ENCODE measurements at places on chromosomes 6 and 20.
A peak's percentile ranks its signal among the peaks of the same experiment; 100 is the strongest.

DNA sequence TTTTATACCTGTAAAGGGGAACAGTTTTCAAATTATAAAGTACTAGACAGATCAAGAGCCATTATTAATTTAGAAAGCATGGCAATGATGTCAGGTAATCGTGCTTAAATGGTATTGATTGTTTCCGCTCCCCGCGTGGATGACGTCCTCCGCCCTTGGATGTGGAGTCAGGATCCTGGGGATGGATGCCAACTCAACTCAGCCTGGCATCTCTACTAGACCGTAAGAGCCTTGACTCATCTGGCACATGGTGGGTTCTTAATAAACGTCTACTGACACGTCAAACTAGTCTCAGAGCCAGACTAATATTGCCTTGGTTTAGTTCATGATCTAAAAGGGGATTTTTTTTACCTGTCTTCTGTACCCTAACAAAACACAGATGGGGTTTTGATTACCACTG lies 80.2 kb downstream of the LRFN2 start:
- no peak for DNase-seq

DNA sequence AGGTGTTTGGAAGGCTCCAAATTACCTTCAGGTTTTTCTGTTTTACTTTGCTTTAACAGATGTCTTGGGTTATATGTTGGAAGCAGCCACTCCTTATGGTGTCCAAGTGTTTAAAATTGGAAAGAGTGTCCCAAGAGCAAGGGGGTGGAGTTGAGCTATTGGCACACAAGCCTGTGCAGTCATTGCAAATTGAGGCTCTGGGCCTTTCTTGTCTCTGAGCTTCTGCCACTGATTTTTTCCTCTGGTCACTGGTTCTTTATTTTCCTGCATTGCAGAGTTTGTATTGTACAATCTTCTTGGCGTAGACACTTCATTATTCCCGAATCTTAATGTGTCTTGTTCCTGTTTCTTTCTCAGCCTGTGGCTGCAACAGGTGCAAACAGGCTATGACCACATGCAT lies 598.8 kb downstream of the RNF144B start:
- DNase-seq: no peak

- no peak for DNase-seq
Measured at GRCh38 chr6:44561832-44562665, 174.5 kb downstream of the CDC5L start.

- DNase-seq: no peak
Measured at GRCh38 chr6:149815788-149816187, 48.4 kb downstream of the LRP11 start.

DNA sequence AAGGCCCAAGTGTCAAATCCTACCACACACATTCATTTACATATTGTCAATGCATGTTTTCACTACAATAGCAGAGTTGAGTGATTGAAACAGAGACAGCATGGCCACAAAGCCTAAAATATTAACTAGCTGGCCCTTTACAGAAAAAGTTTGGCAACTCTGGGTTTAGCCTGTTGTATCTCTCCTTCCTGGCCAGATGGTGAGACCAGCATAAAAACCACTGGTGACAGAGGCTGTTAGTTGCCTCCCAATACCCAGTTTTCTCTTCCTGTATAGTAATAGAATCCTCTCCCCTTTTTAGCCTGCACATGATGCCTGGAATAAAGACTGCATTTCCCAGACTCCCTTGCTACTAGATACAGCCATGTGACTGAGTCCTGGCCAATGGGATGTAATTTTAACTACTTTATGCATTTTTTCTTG lies 100.0 kb upstream of the TAB2 start:
- DNase-seq: no peak

GRCh38 chr6:90820436-90820835 lies 233.6 kb upstream of the MAP3K7 start:
- DNase-seq: no peak

DNA sequence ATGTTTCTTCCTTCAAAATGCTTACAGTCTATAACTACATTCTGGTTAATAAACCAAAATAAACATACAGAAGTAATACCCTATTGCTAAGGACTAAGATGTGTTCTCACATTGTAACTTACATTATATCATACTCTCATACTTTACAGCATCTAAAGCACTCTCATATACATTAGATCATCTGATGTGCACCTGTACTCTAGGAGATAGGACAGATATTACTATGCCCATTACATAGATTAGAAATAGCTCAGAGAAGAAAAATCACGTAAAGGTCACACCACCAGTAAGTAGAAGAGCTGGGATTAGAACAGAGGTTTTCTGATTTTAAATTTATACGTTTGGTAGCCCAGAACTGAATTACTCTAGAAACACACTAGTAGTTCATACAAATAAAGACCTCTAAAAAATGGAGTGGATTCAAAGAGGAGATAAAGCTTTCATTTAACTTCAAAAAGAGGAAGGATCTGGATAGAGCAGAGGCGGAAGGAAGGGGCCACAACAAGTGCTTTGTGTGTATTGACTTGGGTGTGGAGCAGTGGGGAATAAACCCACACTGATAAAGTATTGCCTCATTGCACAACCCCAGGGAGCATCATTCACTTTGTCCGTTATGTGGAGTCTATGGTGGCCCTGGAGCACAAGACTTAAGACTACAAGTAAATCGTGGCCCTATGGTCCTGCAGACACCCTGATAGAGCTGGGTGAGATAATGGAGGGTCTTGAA lies 30.9 kb downstream of the SLC2A12 start:
- no peak for DNase-seq

DNA sequence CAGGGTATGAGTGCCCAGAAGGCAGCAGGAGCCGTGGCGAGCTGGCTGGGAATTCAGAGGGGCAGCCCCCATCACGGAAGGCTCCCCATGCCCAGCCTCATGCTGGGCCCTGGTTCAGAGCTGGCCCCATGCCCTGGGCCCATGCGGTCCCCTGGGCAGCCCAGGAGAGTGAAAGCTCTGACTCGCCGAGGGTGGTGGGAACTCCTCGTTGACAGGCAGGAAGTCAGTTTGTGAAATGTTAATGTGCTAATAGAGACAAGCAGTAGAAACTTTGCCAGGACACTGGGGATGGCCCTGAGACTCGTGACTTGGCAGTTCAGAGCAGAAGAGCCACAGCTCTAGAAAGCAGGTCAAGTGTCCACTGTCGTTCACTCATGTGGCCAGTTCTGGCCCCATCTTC lies 353.0 kb downstream of the TAF4 start:
- no peak for DNase-seq

DNA sequence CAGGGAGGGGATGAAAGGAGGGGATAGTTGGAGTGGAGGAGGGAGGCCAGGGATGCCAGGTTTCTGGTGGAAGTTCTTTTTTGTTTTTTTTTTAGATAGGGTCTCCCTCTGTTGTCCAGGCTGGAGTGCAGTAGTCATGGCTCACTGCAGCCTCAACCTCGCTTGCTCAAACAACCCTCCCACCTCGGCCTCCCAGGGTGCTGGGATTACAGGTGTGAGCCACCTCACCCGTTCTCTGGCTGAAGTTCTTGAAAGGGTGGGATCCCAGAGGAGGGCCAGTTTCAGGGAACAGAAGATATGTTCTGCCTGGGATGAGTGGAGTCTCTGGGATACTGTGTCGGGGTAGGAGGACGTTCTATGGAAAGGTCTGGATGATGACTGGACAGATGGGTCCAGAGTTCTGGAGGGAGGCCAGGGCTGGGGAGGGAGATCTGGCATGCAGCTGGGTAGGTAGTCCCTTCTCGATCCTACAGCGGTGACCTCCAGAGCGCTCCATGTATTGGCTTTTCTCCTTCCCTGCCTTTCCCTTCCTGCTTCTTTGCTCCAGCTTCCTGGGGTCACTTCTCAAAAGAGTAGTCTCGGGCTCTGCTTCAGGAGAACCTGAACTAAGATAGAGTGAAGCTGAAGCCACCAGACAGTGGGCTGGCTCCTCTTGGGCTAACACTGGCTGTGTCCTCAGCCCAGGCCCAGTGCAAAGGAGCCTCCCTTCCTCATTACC lies 12.7 kb upstream of the SRC start:
- DNase-seq: no peak

DNA sequence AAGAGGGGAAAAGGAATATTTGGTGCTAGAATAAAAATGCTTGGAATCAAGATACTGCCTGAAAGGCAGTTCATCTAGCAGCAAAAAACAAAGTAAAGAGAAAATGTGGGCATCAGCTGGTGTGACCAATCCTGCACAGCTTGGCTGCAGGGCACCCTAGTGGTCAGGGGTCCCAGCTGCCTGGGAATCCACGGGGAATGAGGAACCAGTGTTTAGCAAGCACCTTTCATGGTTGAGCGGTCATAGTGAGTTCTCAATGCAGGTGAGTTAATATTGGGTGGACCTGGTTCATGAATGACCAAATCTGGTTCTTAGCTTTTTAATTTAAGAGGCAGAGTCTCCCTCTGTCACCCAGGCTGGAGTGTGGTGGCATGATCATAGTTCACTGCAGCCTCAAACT lies 53.3 kb downstream of the CAP2 start:
- no peak for DNase-seq

- DNase-seq: no peak
Measured at GRCh38 chr20:25668446-25668845, 28.2 kb downstream of the ZNF337 start.

DNA sequence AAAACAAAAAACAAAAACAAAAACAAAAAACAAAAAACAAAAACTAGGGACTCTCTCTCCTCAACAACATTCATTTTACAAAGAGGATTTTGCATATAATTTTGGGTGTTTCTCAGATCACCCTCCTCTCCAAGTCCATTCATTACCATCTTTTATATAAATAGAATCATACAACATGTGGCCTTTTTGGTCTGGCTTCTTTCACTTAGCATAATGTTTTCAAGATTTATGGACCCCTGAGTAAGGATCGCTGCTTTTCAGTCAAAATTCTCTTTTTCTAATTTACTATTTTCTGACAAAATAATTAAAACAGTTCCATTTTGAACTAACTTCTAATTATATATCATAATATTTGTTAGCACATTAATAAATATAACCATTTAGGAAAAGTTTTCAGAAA lies 94.8 kb downstream of the UBE3D start:
- DNase-seq: no peak

GRCh38 chr6:37696220-37696840 lies 1.4 kb downstream of the MDGA1 start:
- DNase-seq: peak; percentile 71

DNA sequence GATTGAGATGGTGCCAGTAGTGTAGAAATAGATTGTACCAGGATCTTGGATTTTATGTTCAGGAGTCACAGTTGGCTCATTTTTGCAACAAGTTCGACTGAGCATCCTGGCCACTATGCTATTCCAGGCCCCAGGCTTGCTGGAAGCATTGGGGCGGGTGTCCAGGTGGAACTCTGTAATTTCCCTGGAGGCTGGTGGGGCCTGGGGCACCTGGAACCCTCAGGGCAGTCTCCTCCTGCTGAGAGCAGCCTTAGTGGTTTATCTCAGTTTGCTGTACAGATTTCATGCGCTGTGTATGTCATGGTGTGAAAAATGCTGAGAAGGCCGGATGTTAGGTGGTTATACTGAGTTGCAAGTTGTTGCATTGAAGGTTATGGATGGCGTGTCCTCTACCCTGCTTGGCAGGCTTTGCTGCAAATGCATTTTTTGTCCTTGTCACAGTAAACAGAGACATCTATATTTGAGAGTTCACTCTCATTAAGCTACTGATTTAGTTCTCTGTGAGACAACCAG lies 135.1 kb upstream of the MYLIP start:
- no peak for DNase-seq

GRCh38 chr6:150183105-150183504 lies 40.3 kb downstream of the PPP1R14C start:
- no peak for DNase-seq

- DNase-seq: no peak
Measured at GRCh38 chr20:8033151-8033841, 13.7 kb upstream of the TMX4 start.

- DNase-seq: no peak
Measured at GRCh38 chr6:80535914-80536565, 429.6 kb downstream of the BCKDHB start.

DNA sequence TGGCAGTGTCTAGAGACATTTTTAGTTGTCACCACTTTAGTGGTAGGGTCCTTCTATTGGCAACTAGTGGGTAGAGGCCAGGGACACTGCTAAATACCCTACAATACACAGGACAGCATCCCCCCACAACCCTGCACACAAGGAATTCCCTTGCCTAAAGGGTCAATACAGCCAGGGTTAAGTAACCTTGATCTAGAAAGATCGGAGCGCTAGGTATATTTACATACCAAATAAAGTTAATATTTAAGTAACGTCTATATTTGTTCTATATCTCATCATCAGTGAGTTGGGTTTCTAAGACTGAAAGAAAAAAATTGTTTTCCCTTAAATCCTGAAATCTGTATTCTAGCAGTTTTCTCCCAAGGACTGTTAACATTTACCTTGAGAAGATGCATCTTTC lies 16.1 kb downstream of the BFSP1 start:
- DNase-seq: no peak

- no peak for DNase-seq
Measured at GRCh38 chr20:33450867-33451266, 7.3 kb upstream of the SNTA1 start.

DNA sequence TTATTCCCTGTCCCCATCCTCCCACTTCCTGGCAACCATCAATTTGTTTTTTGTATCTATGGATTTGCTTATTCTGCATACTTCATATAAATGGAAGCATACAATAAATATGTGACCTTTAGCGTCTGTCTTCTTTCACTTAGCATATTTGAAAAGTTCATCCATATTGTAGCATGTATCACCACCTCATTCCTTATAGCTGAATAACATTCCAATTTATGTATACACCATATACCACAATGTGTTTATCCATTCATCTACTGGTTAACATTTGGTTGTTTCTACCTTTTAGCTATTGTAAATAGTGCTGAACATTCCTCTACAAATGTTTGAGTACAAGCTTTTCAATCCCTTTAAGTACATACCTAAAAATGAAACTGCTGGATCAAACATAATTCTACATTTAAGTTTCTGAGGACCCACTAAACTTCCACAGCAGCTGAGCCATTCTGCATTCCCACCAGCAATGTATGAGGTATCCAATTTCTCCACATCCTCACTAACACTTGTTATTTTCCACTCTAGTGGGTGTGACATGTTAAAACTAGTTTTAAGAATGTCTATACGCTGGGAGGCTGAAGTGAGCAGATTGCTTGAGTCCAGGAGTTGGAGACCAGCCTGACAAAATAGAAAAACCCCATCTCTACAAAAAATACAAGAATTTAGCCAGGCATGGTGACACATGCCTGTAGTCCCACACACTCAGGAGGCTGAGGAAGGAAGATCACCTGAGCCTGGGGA lies 32.9 kb downstream of the NUDT3 start:
- DNase-seq: no peak

DNA sequence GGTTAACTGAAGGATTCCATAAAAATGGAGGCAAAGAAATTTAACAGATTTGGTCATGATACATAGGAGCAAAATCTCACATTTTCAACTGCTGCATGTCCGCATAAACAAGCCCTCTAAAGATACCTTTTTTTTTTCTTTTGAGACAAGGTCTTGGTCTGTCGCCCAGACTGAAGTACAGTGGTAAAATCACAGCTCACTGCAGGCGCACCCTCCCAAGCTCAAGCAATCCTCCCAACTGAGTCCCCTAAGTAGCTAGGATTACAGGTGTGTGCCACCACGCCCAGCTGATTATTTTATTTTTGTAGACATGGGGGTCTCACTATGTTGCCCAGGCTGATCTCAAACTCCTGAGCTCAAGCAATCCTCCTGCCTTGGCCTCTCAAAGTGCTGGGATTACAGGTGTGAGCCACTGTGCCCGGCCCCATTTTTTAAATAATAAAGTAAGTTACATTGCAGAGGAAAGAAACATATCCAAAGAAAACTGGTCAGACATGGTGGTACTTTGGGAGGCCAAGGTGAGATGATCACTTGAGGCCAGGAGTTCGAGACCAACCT lies 13.7 kb downstream of the MDN1 start:
- no peak for DNase-seq

Measured in ascending aorta (tissue), 2 donors.